Common myeloid progenitor, CD34-positive (primary cell): ENCODE measurements at places on chromosomes 16 and 17.

DNA sequence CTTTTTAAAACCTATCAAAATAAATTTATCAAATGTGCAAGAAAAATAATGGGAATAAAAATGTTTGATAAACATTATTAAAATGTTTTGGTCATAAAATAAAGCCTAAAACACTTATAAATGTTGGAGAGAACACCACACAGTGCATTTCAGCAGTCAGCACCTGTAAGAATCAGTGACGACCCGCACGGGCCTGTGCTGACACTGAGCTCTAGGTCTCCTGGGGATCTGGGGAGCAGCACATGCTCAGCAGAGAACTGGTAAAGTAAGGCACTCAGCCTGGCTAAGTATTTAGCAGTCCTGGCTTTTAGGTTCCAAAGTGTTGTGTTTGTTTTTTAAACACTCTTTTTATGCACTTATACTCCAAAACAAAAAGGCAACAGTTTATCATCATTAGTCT lies 46.9 kb downstream of the HELZ start:
- DNase-seq: no peak

GRCh38 chr16:69326172-69326873 lies 4.1 kb downstream of the PDF start:
- no peak for DNase-seq

DNA sequence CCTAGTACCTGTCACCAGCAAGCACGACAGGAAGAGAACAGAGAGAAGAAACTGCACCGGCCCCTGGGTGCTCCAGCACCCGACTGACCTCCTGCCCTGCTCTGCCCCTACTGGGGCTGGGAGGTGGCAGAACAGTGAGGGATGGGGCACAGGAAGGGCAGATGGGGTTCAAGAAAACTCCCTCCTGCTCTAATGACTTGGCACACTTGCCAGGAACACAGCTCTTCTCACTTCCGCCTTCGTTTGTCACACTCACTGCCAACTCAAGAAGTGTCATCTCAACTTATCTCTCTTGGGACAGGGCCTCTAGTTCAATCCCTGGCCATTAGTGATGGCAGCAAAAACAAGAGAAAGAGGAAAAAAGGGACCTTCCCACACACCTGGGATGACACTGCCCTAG lies 42.7 kb upstream of the ICAM2 start:
- DNase-seq: no peak

- no peak for DNase-seq
Measured at GRCh38 chr17:66476014-66476413, 173.6 kb downstream of the PRKCA start.

DNA sequence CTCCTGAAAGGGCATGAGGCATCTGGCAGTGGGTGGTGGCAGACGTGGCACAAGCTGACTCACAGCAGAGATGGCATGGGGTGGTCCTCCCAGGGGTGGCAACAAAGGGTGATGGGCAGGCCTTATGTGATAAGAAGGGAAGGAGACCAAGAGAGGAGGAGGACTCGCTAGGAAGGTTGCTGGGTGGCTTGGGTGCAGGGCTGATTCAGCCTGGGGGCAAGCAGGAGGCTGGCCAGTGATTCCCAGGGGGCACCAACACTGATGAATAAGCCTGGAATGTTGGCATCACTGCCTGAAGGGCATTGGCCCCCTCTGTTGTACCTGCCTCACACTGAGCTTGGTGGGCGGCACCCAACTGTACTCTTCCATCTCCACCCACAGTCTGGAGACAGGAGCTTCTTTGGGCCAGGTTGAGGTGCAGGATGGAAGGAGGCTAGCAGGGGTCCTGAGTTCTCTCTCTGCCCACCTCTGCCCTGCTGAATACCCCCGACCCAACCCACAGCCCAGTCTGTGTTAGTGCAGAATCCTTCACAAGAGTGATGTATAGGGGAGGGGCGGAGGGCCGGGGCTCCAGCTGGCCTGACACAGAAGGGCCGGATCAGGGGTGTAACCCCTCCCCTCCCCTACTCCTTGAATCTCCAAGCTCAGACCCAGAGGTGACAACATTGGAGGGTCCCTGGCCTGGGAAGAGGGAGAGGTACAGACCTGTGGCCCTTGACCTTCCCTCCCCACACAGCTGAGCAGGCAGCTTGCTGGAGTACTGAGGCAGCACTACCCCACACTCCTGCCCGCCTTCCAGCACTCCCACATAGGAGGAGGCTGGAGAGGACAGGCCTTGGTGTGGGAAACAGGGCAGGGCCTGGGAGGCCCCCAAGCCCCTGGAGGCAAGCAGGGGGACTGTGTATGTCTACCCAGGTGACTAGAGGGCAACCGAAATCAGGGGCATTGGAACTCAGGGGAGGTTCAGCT lies 2.6 kb downstream of the STAC2 start:
- DNase-seq: no peak

DNA sequence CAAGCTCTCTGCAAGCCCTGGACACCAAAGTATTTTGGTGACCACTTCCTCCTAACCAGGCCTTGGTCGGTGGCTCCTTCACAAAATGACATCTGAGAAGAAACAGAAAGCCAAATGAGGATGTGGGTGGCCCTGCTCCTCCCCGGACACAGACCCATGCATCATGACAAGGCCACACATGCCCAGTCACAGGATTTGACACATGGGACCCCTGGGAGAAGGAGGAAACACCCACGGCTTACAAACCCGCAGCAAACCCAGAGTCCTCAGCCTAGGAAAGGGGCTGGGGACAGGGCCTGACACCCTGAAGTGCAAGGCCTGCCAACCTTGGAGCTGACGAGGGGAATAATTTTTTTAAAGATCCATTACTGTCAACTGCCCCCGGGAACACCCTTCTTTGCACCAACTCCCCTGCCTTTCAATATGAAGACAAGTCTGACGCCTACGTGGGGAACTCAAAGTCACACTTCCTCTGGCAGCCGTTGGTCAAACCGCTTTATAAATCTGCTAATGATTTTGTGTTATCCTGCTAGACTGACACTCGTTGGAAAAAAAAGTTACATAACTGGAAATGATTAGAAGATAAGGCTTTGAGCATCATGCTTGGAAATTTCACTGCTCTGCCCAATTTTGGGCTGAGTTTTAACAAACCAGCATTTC lies 41.3 kb downstream of the GAS7 start:
- peak; percentile 99 for DNase-seq

GRCh38 chr16:4175849-4176248 lies 59.6 kb upstream of the ADCY9 start:
- DNase-seq: no peak

DNA sequence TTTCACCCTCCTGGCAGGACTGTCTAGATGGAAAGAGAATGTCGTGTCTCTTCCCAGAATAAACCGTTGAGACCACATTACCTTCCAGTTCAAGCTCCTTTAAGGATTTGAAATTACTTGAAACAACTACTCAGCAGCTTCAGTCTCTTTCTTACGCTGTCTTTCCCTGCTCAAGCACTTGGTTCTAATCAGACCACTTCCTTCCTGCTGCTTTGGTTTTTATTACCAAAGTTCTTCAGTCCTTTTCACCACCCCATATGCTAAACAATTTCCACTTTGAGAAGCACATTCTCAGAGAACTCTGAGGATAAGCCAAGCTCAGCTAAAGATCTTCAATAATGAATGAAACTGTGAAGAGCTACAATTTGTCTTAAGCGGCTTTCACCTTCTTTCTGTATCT lies 105.4 kb downstream of the STX8 start:
- DNase-seq: peak; percentile 69

DNA sequence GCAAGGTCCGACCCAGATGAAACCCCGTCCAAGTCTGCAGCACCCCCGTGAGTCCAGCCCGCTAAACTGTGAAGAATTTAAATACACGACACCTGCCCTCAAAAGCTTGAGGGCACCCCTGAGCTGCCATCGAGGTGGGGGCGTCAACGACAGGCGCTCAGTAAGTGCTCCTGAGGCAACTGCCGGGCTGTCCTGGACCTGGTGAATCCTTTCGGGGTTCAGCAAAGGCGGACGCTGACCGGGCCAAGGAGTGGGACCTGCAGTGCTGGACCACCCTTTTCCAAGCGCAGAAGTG lies 512 bp upstream of the ENDOV start:
- DNase-seq: peak; percentile 25

DNA sequence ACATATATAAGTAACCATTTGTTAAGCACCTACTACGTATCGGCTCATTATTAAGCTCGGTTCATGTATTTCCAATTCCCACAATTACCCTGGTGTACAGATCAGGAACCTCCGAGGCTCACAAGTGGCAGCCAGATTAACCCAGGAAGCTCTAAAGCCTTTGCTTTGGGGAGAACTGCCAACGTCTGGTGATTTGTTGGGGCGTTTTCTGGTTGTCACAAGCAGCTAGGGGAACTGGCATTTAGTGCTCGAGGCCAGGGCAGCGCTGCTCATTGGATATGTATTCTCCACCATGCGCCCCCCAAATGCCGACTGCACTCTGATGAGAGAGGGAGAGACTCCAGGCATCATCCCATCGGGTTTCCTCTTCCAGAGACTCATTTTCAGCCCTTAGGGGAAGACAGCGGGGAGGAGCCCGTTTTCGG lies 541 bp downstream of the ZNF18 start:
- peak; percentile 94 for DNase-seq

DNA sequence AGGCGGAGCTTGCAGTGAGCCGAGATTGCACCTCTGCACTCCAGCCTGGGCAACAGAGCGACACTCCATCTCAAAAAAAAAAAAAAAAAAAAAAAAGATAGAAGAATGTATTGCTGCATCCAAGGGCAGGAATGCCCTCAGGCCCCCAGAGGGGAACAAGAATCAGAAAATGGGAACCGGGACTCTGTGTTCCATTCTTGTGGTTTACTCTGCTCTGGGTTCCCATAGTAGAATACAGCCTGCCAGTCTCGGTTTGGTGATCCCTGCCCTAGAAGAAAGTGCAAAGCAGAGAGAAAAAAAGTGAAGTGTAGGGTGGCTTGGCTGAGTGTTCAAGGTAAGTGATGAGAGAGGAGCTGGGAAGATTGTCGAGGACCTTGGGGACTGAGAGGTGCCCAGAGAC lies 27.4 kb upstream of the KDM6B start:
- no peak for DNase-seq

- no peak for DNase-seq
Measured at GRCh38 chr17:63173450-63173849, 207.4 kb downstream of the TANC2 start.

DNA sequence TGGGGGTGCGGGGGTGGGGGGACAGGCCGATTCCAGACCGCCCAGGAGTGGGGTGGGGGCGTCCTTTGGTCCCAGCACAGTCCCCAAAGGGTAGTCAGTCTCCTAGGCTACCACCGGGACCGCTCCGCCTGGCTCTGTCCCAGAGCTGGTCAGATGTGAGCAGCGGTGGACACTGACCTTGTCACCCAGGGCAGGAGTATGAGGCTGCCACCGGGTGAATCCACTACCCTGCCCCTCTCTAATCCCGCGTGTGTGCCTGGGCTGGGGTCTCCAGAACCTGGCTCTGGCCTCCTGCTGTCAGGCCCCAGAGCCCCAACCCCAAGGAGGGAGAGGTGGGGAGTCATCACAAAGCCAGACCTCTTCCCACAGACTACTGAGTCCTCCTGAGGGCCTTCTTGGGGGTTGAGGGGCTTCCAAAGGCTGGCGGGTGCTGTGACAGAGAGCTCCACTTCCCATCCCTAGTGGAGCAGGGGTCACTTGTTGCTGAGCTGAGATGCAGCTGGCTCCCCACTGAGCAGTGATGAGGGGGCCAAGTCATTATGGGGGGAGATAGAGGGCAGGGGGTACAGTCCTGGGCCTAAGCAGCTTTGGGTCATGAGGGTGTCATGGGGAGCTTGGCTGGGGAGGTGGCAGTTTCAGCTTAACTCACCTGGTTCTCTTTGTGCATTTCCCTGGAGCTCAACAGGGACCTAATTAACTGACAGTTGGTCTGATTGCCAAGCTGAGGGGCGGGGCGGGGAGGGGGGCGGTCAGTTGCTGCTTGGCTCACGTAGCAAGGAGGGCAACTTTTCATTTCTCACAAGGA lies 1.2 kb downstream of the PPP1R1B start:
- DNase-seq: no peak

DNA sequence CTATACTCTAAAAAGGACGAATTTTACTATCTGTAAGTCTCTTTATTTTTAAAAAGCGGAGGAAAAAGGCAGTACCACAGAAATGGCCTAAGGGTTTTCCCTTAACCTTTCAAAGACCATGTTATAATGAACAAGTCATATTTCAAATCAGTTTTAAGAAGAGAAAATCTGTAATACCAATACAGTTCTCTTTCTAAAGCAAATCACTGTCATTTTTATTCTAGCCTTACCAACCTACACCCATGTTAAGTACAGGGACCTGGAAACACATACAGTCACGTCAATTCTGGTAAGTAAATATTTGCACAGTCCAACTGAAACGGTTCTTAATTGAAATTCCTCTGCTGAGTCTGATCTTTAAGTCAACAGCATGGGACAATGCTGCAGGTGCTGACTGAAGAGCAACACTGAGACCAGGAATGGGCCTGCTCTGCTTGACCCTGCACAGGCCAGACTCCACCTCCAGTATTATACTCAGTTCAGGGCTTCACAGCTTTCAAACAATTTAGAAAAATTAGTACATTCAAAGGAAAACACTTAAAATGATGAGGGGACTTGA lies 20.2 kb downstream of the MBTPS1 start:
- DNase-seq: no peak

GRCh38 chr17:79126139-79126538 lies 51.5 kb downstream of the ENGASE start:
- DNase-seq: no peak

- DNase-seq: peak; percentile 25
Measured at GRCh38 chr16:11050944-11051343, 106.6 kb downstream of the CLEC16A start.

DNA sequence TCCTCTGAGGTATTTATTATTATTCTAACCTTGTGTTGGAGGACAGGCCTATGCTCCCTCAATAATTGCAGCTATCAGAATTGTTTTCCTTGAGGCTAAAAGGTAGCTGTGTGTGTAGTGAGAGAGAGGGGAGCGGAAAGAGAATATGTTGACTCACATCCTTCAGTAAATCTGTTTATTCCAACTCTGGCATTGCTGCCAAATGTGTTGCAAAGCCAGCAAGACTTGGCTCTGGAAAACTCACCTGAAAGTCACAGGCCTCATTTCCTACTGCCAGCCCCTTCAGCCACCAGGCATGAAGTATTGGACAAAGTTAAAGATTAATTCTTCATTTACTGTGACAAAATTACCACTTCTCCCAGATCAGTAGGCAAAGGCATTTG lies 9.6 kb downstream of the CA10 start:
- DNase-seq: no peak

GRCh38 chr17:79699386-79700036 lies 31.2 kb upstream of the ENPP7 start:
- DNase-seq: no peak

DNA sequence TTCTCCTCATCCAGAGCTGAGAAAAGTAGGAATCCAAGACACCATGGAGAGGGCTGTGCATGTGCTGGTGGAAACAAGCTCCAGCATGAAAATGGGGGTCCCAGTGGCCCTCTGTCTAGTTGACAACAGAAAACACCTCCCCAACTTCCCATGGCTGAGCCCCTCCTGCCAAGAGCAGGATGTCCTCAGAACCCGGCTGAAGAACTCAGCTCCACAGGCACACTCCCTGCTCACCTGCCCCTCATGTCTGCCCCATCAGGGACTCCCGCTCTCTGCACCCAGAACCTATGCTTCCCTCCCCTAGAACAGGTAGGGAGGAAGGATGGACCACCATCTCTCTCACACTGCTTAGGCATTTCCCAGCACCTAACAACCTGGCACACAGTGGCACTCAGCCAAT lies 167.2 kb downstream of the C16orf78 start:
- no peak for DNase-seq
